Retinal pigment epithelial cell (primary cell): ENCODE measurements at places on chromosomes 16 and 17.

- DNase-seq: no peak
These were observed 630 bp downstream of the MILR1 start for GRCh38 chr17:64449545-64449944.

- DNase-seq: no peak
These were observed 174.4 kb upstream of the HS3ST3A1 start for GRCh38 chr17:13776027-13776551.

DNA sequence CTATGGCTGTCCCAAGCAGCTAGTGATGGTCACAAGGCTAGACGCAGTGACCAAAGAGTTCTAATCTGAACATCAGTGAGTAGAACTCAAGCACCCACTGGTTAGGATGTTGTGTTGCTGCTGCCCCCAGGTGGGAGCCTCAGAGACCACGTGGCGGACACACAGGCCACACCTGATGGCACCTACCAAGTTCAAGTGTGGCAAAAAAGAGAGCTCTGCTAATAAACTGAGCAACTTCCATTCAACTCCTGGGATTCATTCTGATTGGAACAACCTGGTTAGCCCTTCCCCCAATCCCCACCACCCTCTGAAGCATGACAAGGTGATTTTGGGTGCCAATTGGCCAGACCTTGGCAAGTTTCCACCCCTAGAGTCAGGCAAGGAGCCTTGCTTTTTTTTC, 3.5 kb upstream of the LCMT1 start:
- DNase-seq: no peak

DNA sequence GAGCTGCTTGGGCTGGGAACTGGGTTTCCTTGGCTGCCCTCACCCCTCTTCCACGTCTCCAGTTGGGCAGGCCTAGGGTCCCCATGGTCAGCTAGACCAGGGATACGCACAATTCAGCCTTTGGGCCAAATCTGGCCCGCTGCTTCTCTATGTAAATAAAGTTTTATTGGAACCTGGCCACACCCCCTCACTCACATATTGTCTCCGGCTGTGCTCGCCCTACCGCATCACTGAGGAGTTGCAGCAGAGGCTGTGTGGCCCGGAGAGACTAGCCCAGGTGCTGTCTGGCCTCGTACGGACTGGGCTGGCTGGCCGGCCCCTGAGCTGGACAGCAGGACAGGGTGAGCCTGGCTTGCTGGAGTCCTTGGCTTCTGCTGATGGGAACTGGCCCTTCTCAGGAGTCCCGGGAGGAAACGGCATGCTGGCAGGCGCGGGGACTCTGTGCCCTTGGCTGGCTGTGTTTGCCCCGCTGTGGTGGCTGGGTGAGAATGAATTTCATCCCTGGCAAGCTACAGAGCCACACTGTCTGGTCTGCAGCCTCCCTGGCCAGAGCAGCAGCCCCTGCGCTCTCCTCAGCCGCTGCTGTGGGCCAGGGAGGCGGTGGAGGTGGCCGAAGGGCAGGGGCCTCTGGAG, 82.0 kb downstream of the ENGASE start:
- no peak for DNase-seq

- no peak for DNase-seq
These were observed 11.0 kb upstream of the NFATC3 start for GRCh38 chr16:68073902-68074760.

DNA sequence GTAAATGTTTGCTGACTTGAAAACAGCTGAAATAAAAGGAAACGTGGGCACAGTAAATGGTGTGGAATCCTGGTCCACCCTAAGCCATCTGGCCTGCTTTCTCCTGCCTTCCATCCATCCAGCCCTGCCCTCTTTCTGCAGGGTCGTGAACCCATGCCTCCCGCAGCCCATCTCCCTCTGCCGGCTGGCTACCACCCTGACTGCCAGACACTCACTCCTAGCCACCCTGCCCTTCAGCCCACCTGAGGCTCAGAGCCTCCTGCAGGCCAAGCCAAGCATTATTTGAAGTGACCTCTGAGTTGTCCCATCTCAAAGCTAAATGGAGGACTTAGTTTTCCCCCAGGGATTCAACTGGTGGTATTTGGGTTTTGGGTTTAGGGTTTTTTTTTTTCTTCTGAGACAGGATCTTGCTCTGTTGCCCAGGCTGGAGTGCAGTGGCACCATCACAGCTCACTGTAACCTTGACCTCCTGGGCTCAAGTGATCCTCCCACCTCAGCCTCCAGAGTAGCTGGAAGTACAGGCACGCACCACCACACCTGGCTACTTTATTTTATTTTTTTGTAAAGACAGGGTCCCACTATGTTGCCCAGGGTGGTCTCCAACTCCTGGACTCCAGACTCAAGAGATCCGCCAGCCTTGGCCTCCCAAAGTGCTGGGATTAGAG, 8.4 kb downstream of the ZDHHC1 start:
- no peak for DNase-seq

DNA sequence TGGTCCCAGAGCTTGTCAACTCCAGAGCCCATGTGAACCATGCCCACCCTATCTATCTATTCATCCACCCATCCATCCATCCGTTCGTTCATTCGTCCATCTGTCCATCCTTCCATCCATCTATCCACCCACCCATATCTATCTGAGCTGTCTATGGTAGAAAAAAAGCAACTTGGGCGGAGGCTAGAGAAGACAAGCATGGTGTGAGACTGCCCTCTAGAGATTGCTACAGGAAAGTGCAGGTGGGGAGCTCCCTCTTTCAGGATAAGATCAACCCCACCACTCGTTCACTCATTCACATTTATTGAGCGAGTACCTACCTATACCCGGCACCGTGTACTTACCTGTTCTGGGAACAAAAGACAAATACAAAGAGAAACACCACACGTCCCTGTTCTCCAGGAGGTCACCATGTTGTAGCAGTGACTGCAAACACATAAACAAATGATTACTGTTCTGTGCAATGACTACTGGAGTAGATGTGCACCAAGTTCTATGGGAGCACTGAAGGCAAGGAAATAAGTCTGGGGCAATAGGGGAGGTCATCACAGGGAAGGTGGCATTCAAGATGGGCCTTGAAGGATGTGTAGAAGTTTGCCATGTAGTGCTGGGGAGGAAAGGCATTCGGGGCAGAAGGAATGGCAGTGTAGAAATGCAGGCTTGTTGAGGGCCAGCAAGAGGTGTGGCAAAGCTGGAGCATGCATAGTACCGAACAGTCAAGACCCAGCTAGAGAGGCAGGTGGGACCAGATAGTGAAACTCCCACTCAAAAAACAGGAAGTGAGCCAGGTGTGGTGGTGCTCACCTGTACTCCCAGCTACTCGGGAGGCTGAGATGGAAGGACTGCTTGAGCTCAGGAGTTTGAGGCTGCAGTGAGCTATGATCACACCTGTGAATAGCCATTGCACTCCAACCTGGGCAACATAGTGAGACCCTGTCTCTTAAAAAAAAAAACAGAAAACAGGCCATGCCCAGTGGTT, 13.4 kb upstream of the ATP5MC1 start:
- DNase-seq: peak; percentile 21

GRCh38 chr17:63519116-63519881, 3.9 kb upstream of the KCNH6 start:
- no peak for DNase-seq

- DNase-seq: no peak
These were observed 9.7 kb upstream of the ARMC7 start for GRCh38 chr17:75099881-75100595.

DNA sequence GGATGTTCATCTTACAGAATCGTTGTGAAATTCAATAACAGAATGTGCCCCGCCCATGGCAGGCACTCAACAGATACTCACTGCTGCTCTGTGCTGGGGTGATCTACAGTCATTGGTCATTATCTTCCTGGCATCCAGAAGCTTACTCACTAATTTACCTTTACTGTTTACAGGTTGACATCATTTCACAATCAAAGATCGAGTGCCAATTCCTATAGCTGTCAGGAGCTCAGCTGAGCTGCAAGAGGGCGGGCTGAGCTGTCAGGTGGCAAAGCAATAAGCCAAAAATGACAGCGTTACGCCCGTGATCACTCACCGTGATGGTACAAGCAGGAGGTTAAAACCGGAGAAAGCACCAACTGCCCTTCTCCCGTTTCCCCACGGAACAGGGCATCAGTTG, 51.2 kb downstream of the LITAF start:
- no peak for DNase-seq

GRCh38 chr17:17819561-17819995, 17.2 kb downstream of the SREBF1 start:
- DNase-seq: peak; percentile 86

- no peak for DNase-seq
These were observed 47.7 kb downstream of the CCDC42 start for GRCh38 chr17:8696906-8697305.

GRCh38 chr17:15454346-15454745, 13.1 kb downstream of the CDRT4 start:
- DNase-seq: no peak

DNA sequence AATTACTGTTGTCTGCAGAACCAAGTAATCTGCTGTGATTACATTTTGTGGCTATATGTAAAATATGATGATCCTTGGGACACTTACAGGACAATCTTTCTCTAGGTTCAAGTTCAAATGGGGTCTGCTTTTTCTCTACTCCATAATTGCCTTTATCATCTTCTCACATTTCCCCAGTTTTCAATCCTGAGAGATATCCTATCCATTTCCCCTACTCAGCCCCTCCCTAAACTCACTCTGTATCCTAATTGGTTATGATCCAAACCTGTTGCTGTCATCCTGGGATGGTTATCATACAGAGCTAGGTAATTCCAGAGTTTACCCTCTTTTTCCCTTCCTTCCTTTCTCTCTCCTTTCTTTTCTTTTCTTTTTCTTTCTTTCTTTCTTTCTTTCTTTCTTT, 100.5 kb upstream of the ELAC2 start:
- DNase-seq: no peak

GRCh38 chr16:84508502-84508901, 4.0 kb upstream of the MEAK7 start:
- DNase-seq: no peak

DNA sequence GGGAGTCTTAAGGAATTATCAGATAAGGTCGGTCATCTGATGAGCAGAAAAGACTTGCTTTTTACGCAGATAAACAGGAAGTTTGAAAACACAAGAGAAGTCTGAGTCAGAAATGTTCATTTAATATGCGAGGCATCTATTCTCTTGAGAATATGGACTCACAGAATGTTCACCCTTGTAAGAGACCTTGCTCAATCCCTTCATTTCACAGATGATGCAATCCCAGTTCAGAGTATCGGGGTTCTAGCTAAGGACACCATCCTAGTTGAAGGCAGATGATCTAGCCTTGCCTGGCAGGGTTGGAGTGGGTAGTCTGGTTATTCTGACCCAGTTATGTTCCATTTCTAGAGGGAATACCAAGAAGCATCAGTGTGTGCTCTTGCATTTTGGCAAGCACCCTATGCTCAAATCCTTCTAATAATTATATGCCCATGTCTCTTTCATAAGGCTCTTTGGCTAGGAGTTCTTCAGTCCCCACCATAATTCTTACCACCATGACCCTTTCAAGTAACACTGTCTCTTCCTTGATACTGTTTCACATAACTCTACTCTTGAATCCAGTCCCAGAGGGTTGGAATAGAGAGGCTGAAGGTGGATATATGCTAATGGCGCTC, 42.5 kb downstream of the YPEL2 start:
- DNase-seq: no peak
